ENCODE measurements at places on chromosomes 12 and 14.

GRCh38 chr12:99670635-99671034 is 23.1 kb downstream of the GARIN6 start:
- no peak for DNase-seq

- DNase-seq = no peak
These were observed 377.7 kb downstream of the GLT1D1 start for GRCh38 chr12:129230995-129231394.

GRCh38 chr12:41466802-41467201 is 278.7 kb downstream of the PDZRN4 start:
- no peak for DNase-seq

DNA sequence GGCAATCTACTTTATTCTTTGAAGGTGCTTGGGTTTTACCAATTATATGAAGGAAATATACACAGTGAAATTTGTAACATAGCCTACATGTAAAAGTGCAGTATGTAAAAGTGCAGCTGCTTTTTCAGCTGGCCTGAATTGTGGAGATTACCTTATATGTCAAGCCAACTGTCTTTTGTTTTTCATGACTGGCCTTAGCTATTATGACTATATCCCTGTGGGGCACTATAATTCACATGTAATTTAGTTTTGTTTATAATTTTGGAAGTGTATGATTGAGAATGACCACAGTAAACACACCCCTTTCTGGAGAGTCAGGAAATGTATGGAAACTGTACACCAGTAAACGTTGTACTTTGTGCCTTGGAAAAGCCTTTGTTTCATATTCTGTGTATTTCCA is 435.0 kb upstream of the STXBP6 start:
- no peak for DNase-seq

DNA sequence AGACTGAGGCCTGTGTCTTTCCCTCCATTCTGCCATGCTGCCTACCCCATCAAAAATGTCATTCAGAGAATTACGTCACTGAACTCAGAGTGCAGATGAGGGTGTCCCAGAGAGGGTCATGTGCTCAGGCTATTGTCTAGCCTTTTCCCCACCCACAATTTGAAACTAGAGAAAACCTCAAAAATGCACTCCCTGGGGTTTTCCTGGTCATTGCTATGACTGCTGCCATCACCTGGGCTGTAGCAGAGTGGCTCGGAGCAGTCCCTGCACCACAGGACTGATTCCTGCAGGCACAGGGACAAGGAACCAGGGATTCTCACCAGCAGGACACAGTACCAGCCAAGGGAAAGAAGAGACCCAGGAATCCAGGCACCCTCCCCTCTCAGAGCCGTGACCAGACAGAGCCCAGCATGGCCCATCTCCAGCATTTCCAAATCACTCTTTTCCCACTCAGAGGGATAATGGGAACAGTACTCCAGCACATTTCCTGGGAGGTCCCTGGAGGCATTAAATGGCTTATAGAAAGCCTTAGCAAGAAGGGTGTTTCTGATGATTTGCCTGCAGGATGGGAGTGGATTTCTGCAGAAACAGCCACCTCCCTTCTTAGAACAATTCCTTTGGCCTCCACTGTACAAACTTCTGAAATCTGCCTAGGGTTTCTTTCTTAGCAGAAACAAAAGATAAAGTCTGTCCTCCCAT is 45.9 kb downstream of the VWF start:
- no peak for DNase-seq

- no peak for DNase-seq
These were observed 119.1 kb downstream of the PHETA1 start for GRCh38 chr12:111249757-111250156.

- no peak for DNase-seq
These were observed 189.5 kb downstream of the KCNC2 start for GRCh38 chr12:75020068-75020557.

GRCh38 chr14:54322246-54322645 is 74.6 kb upstream of the CDKN3 start:
- no peak for DNase-seq

DNA sequence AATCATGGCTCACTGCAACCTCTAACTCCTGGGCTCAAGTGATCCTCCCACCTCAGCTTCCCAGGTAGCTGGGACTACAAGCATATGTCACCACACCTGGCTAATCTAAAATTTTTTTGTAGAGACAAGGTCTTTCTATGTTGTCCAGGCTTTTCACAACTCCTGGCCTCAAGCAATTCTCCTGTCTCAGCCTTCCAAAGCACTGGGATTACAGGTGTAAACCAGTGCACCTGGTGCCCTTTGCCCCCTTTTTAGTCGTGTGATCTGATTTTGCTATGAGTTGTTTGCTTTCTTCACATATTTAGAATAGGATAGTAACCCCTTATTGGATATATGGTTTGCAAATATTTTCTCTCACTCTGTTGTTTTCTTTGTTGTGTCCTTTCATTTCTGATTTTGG is 1.7 kb upstream of the RAD52 start:
- DNase-seq = no peak

GRCh38 chr14:96091941-96092411 is 52.8 kb downstream of the C14orf132 start:
- DNase-seq = no peak

DNA sequence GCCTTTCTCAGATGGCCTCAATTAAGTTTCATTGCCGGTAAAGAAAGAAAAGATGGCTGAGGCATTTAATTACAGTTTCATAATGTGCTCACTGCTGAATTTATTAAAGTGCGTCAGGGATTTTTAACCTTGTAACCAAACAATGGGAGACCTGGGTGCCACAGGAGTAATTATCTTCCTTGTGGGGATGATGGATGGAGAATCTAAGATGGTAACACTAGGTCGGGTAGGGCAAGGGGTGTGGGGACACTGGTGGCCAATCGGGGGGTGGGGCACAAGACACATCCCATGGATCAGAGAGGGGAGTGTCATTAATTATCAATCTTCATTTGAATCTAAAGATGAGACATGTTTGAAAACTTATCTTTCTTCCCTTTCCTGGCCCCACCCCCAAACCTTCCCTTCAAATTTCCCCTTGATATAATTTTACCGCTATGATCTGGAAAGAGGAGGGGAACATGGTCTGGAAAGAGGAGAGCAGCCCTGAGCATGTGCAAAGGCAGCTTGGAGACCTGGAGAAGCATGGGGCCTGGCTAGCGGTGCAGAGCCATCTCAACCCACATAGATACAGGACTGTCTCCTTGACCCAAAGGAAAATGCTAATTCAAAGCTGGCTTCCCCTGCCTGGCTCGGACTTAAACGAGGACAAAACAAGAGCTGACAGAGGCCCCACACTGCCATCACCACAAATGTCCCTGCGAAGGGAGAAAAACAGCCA is 231.3 kb upstream of the NOS1 start:
- no peak for DNase-seq

DNA sequence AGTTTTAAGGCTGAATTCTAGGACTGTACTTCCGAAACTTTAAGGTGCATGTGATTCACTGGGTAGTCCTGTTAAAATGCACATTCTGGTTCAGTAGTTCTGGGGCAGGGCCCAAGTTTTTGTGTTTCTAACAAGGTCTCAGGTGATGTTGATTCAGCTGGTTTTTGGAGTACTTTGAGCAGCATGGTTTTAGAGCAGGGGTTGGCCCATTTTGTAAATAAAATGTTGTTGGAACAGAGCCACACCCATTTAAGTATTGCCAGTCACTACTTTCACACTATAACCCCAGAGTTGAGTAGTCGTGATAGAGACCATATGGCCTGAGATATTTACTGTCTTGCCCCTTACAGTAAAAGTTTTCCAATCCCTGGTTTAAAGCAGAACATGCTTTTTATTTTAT is 111.3 kb downstream of the SYNE2 start:
- no peak for DNase-seq

DNA sequence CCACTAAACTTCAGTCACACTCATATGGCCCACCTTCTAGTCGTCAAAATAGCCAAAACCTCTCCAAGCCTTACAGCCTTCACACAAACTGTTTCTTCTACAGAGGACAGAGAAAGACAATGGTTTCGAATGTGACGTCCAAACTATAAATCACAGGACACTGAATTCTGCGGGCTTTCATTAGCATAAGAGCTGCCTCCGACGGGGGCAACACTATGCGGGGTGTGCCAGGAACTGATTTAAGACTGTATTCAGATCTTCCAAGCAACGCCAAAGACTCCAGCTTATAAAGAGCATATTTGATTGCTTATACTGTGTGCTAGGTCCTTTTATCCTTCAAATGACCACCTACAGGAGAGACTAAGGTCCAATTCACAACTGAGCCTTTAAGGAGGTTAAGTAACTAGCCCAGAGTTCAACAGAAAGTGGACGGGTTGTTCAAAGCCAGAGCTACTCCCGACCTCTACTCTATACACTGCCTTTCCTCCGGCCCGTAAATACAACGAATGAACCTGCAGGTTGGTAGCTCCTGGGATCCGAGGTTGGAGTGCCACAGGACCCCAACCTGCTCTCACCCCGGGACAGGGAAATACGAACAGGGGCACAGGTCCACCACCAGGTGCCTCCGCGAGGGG is 575 bp downstream of the L2HGDH start:
- peak; percentile 24 for DNase-seq

GRCh38 chr12:18752947-18753346 is 15.0 kb downstream of the CAPZA3 start:
- DNase-seq = no peak

DNA sequence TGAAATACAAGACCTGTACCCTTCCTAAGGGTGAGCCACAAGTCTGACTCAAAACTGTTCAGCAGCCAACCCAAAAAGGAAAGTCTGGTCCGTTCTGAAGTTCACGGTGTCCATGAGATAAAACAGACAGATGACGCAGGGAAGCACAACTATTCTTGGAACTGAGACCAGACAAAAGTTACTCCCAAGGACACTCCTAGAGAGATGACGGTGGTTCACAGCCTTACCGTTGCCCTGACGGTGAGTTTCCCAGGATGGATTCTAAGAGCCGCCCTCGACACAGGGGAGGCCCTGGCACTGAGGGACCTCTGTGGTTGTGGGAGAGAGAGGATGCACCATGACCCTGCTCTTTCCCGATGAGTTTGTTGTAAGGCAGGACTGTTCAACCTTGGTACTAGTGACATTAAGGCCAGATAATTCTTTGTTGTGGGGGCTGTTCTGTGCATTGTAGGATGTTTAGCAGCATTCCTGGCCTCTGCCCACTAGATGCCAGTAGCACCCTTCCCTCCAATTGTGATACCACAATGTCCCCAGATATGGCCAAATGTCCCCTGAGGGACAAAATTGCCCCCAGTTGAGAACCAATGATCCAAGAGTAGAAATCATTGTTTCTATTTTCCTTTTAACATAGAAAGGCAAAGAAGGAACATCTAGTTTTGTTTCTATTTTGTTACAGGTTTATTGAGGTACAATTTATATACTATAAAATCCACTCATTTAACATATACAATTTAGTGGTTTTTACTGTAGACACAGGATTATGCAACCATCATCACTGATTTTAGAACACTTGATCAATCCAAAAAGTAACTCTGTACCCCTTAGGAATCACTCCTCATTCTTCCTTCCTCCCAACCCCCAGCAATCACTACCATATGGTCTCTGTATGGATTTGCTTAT is 23.0 kb downstream of the OR10P1 start:
- DNase-seq = no peak

- peak; percentile 20 for DNase-seq
These were observed 1.3 kb downstream of the TRAF3 start for GRCh38 chr14:102778338-102779083.

DNA sequence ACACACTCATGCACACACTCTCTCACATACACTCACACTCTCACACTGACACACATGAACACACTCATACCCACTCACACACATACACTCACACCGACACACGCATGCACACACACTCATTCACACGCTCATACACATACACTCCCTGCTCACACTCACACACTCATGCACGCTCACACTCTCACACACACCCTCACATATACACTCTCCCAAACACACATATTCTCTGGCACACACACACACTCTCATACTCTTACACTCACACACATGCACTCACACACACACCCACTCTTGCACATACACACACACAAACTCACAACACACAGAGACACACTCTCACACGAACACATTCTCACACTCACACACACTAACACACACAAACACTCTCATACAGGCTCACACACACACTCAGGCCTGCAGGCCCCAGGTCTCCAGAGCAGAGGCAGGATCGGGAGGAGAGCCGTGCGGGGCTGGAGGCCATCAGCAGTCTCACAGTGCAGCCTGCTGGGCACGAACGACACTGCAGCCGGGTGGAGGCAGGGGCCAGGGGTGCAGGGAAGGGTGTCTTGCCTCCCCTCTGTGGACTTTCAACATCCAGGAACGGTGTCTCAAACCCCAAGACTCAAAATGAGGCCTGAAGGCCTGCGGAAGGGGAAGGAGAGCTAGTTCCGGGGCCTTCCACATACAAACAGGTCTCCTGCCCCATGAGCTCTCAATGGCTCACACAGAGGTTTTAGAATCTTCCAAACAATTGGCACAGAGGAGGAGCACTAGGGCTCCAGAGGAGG is 148.7 kb downstream of the ANO2 start:
- DNase-seq = no peak

GRCh38 chr14:22768947-22769346 is 2.5 kb downstream of the OXA1L start:
- DNase-seq = no peak

GRCh38 chr14:23101213-23101970 is 3.4 kb downstream of the CIROP start:
- DNase-seq = no peak

DNA sequence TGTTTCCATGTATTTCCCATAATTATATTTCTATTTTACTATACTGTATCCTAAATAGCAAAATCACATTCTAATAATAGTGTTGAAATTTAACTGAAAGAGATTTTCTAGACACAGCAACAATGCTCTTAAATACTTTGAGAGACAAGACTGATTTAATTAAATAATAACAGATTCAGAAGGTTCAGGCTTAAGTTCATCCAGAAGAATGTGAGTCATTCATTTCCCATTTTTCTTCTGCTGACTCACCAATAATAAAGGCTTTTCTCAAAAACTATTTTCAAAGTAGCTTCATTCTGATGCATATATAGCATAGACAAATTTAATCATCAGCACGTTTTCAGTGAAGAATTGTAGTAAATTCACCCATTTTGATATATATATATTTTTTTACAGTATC is 481.4 kb downstream of the MDGA2 start:
- no peak for DNase-seq

GRCh38 chr12:51118706-51119105 is 35.3 kb upstream of the CSRNP2 start:
- DNase-seq = no peak

- no peak for DNase-seq
These were observed 6.7 kb upstream of the NCOR2 start for GRCh38 chr12:124573839-124574786.

GRCh38 chr12:74129702-74130101 is 407.9 kb upstream of the ATXN7L3B start:
- DNase-seq = no peak

GRCh38 chr12:125454291-125454690 is 389.1 kb downstream of the AACS start:
- DNase-seq = no peak

Measured in stimulated activated CD4-positive, alpha-beta T cell treated with anti-CD3 and anti-CD28 coated beads, Interleukin-2, amount 100 ng/mL, for 4 hours (primary cell).